ENCODE measurements at places on chromosomes 5 and 9. TPM values are rescaled to one million over a fixed set of nuclear protein-coding genes. Genes with fewer than 3 reads are reported as not detected.

The SAPCD2 gene
- total RNA-seq: 29.3 TPM

The PCDHGC3 gene
- total RNA-seq: 6.8 TPM

The OR1J1 gene
- not detected for total RNA-seq

The MRPL22 gene
- 63.0 TPM for total RNA-seq

The ZNF658 gene
- total RNA-seq: 2.4 TPM

The SPATA31C1 gene
- total RNA-seq: not detected

The DNAI1 gene
- total RNA-seq: not detected

The PCDHA11 gene
- 0.07 TPM for total RNA-seq

The CENPK gene
- total RNA-seq: 33.5 TPM

The TICAM2 gene
- total RNA-seq: 1.4 TPM

The ST8SIA4 gene
- 0.74 TPM for total RNA-seq

The CTNND2 gene
- total RNA-seq: not detected

The DMRTA1 gene
- total RNA-seq: 1.1 TPM

The SPATA31A3 gene
- total RNA-seq: not detected

The RETREG1 gene
- 3.0 TPM for total RNA-seq

The SLC46A2 gene
- not detected for total RNA-seq

The SMIM33 gene
- not detected for total RNA-seq

The OTP gene
- total RNA-seq: 0.08 TPM

The GLRA1 gene
- total RNA-seq: not detected

The KCNV2 gene
- total RNA-seq: not detected

The PCDHB7 gene
- total RNA-seq: not detected

The C1QTNF2 gene
- total RNA-seq: 0.07 TPM

The SLC4A9 gene
- not detected for total RNA-seq

The SHISAL2B gene
- total RNA-seq: not detected

The ZNF366 gene
- not detected for total RNA-seq

The C9 gene
- not detected for total RNA-seq

The SPATA31D4 gene
- not detected for total RNA-seq

The TIMD4 gene
- 0.72 TPM for total RNA-seq

The CRAT gene
- 27.8 TPM for total RNA-seq

The OBP2B gene
- total RNA-seq: not detected

The APBA1 gene
- 0.47 TPM for total RNA-seq

The FGF10 gene
- not detected for total RNA-seq

The ANKRD31 gene
- total RNA-seq: 0.05 TPM
